ENCODE measurements at places on chromosomes 2 and 18.

DNA sequence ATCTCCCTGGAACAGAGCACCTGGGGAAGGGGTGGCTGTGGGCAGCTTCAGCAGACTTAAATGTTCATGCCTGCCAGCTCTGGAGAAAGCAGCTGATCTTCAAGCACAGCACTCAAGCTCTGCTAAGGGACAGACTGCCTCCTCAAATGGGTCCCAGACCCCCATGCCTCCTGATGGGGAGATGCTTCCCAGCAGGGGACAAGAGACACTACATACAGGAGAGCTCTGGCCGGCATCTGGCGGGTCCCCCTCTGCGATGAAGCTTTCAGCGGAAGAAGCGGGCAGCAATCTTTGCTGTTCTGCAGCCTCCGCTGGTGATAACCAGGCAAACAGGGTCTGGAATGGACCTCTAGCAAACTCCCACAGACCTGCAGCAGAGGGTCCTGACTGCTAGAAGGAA, 294.8 kb downstream of the RND3 start:
- DNase-seq = no peak

GRCh38 chr2:33730193-33730592, 131.1 kb upstream of the FAM98A start:
- DNase-seq = no peak

DNA sequence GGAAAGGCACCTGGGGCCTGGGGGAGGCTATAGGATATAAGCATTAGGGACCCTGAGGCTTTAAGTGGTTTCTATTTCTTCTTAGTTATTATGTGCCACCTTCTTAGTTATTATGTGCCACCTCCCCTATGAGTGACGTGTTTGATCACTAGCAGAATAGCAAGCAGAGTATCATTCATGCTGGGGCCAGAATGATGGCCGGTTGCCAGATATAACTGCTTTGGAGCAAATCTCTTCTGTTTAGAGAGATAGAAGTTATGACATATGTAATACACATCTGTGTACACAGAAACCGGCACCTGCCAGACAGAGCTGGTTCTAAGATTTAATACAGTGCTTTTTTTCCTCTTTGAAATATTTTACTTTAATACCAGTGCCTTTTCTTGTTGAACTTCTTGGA, 29.4 kb downstream of the LIPG start:
- no peak for DNase-seq

GRCh38 chr2:223549215-223549614, 52.9 kb downstream of the SCG2 start:
- DNase-seq = no peak

DNA sequence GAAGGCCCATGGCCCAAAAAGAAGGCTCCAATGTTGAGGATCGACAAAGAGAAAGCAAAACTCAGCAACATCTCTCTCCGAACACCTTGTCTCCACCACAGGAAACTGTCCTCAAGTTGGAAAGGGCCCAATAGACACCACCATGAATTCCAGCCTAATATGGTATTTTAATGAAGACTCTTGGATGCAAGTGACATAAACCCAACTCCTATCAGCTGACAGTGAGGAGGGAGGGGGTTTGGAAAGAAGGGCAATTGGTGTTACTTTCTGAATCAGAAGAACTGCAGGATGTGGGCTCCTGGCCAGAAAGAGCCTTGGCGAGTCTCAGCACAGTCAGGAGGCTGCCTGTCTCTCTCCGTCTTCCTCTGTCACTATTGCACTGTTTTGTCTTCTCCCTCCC, 40.3 kb upstream of the SIGLEC15 start:
- no peak for DNase-seq
